ENCODE measurements at places on chromosomes 12 and 14.

GRCh38 chr12:66713984-66714383 lies 35.1 kb upstream of the GRIP1 start:
- no peak for DNase-seq
- H3K36me3 ChIP-seq: no peaks in the 10 kb centered on the region
- H3K4me3 ChIP-seq: no peak overlapping the region

DNA sequence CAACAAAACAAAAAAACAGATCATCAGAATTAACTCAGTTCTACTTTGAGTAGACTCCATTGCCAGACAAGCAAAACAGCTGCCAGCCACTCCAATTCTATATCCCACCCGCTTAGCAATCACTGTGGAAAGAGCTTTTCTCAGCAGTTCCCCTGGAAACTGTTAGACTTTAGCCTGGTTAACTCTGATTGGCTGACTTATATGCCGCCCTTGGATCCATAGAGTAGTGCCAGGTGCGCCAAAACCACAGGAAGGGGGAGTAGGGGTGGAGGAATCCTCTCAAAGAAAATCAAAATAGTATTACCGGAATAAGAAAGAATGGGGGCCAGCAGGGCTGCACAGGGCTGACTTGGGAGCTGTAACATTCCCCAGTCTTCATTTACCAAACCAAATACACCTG lies 5.4 kb upstream of the EML5 start:
- peaks cover 4% of the 10 kb centered on the region for H3K4me1 ChIP-seq
- no peaks in the 10 kb centered on the region for H3K27me3 ChIP-seq
- no peak overlapping the region for H3K27ac ChIP-seq
- no peak overlapping the region for H3K4me3 ChIP-seq

GRCh38 chr12:127383281-127383680 lies 883.7 kb upstream of the TMEM132C start:
- no peak for DNase-seq
- H3K36me3 ChIP-seq: no peaks in the 10 kb centered on the region
- no peaks in the 10 kb centered on the region for H3K27me3 ChIP-seq
- H3K4me1 ChIP-seq: peaks cover 6% of the 10 kb centered on the region
- H3K27ac ChIP-seq: no peak overlapping the region

- H3K27me3 ChIP-seq: peaks cover 2% of the 10 kb centered on the region
- peaks cover 18% of the 10 kb centered on the region for H3K4me1 ChIP-seq
- peak overlapping the region; percentile 45 for H3K4me3 ChIP-seq
- DNase-seq: no peak
Observed at GRCh38 chr14:93232159-93232558, 25.1 kb downstream of the UBR7 start.

DNA sequence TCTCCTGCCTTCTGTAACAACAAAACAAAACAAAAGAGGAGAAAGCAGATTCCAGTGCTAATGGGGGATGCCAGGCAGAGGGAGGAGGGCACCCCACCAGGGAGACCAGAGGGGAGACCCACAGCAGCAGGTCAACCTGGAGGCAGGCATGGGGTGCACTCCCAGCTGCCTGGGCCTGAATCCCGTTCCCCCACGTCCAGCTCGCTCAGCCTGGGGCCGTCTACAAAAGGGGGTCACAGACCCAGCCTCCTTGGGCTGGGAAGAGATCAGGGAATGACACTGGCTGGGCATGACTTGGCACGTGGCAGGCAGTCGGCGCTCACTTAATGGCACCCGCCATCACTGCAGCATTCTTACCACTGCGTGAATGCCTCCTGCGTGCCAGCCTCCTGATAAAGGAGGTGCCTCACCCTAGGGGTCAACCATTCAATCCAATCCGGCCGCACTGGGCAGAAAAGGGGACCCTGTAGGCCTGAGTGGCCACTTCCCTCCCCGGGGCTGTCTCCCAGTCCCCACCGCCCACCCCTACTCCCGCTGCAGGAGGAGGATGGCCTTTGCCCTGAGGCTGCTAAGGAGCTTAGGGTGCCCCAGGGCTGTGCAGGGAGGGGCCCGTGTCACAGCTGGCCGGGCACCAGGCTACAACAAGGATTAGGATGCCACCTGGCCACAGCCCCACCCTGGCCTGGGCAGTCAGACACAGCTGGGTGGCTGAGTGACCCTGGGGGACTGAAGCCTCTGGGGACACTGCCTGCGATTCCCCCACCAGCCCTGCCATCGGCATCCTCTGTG lies 87.5 kb downstream of the NCOR2 start:
- no peak for DNase-seq
- peak overlapping the region; percentile 2 for H3K27ac ChIP-seq
- peaks cover 43% of the 10 kb centered on the region for H3K4me1 ChIP-seq
- peaks cover 82% of the 10 kb centered on the region for H3K36me3 ChIP-seq
- no peak overlapping the region for H3K4me3 ChIP-seq

GRCh38 chr14:72026536-72026935 lies 94.3 kb downstream of the RGS6 start:
- no peak for DNase-seq
- no peaks in the 10 kb centered on the region for H3K4me1 ChIP-seq
- H3K36me3 ChIP-seq: no peaks in the 10 kb centered on the region

DNA sequence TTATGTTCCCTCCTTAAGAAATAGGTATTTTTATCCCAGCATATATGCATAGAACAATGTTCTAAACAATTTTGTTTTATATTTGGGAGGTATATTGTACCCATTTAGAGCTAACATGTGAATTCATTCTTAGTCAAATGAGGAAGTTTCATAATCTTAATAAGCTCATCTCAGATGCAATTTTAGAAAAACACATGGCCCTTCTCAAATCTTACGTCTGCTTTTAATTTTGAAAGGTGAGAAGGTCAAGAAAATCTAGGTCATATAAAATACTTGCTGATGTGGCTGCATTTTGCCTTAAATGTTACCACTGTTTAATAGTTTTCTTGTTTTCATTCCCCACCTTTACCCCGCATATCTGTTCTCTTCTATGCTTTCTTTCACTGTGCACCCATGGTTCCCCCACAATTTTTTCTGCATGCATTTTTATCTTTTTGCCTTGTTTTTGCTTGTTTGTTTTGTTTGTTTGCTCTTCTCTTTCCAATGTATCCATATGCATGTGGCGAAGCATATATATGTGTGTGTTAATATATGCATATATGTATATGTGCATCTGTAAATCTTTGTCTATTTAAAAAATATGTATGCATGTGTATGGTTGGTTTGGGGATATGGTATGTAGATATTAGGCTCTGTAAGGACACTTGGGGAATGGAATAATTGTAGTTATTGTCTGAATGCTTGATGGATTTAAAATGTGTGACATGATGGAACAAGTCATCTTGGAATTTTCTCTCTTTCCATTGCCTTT lies 317.1 kb downstream of the BCAT1 start:
- H3K27ac ChIP-seq: no peak overlapping the region
- no peaks in the 10 kb centered on the region for H3K4me1 ChIP-seq
- H3K36me3 ChIP-seq: no peaks in the 10 kb centered on the region
- no peak overlapping the region for H3K4me3 ChIP-seq
- no peaks in the 10 kb centered on the region for H3K27me3 ChIP-seq

DNA sequence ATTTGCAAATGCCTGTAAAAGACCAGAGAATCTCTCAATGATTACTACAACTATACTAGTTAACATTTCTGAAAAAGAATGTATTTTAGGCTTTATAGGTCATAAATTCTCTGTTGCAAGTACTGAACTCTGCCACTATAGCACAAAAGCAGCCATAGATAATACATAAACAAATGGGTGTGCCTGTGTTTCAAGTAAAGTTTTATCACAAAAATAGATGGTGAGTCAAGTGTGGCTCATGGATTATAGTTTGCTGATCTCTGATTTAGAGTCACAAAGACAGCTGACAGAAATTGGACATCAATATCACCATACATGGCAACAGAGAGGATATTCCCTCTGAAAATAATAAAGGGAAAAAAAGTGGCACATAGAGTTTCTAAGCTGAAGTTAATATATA lies 68.1 kb downstream of the FSCB start:
- no peaks in the 10 kb centered on the region for H3K36me3 ChIP-seq
- H3K4me3 ChIP-seq: no peak overlapping the region
- H3K4me1 ChIP-seq: no peaks in the 10 kb centered on the region
- DNase-seq: no peak

- peak; percentile 66 for DNase-seq
- H3K36me3 ChIP-seq: peaks cover 38% of the 10 kb centered on the region
- H3K4me1 ChIP-seq: peaks cover 32% of the 10 kb centered on the region
Observed at GRCh38 chr12:121773011-121773777, 20.3 kb downstream of the RHOF start.

GRCh38 chr14:72560331-72560730 lies 333.6 kb downstream of the DPF3 start:
- no peaks in the 10 kb centered on the region for H3K36me3 ChIP-seq
- DNase-seq: no peak
- no peaks in the 10 kb centered on the region for H3K27me3 ChIP-seq
- no peak overlapping the region for H3K4me3 ChIP-seq
- H3K27ac ChIP-seq: no peak overlapping the region

DNA sequence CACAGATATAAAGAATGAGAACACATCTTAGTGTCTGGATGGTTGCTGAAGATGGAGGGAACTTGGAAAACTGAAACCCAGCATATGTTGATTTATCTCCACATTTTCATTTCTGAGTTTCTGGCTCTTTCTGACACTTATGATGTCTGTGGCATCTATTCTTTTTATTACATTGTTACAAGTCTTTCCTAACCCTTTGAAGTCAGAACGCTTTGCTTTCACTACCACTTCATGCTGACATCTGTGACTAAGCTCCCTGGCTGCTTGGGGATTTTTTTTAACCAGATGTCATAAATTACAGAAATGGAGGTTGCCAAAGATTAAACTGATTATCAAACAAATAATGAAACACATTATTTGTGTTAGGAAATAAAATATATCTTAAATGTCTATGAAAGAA lies 188.7 kb downstream of the KITLG start:
- no peak overlapping the region for H3K27ac ChIP-seq
- no peaks in the 10 kb centered on the region for H3K4me1 ChIP-seq
- H3K27me3 ChIP-seq: no peaks in the 10 kb centered on the region
- H3K36me3 ChIP-seq: no peaks in the 10 kb centered on the region
- H3K4me3 ChIP-seq: no peak overlapping the region
- DNase-seq: no peak

DNA sequence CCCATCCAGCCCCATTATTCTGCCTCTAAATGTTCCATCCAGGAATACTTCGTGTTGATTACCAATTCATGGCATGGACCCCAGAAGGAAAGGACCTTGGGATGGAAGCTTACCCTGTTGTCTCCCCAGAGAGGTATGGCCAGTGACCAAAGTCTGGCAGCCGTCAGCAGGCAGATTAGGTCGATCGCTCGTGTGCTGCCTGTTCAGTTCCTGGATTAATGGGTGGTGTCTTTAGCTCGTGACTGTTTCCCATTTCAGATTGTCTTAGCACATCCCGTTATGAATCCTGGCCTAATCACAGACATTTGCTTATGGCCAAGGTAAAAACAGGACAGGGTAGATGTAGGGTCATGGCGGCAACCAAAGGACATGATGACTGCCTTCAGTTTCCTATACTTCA lies 122.9 kb upstream of the NTF3 start:
- no peaks in the 10 kb centered on the region for H3K36me3 ChIP-seq
- no peak overlapping the region for H3K27ac ChIP-seq
- H3K4me3 ChIP-seq: no peak overlapping the region
- DNase-seq: no peak

GRCh38 chr12:113914806-113915205 lies 51.3 kb downstream of the RBM19 start:
- H3K27ac ChIP-seq: no peak overlapping the region
- no peak for DNase-seq
- no peak overlapping the region for H3K4me3 ChIP-seq

GRCh38 chr12:112473056-112473455 lies 54.3 kb downstream of the PTPN11 start:
- H3K27ac ChIP-seq: no peak overlapping the region
- H3K4me1 ChIP-seq: no peaks in the 10 kb centered on the region
- no peak overlapping the region for H3K4me3 ChIP-seq
- peaks cover 25% of the 10 kb centered on the region for H3K36me3 ChIP-seq

GRCh38 chr12:3046441-3047200 lies 30.6 kb upstream of the TSPAN9 start:
- no peaks in the 10 kb centered on the region for H3K27me3 ChIP-seq
- H3K4me1 ChIP-seq: peaks cover 7% of the 10 kb centered on the region
- H3K36me3 ChIP-seq: no peaks in the 10 kb centered on the region
- no peak for DNase-seq
- no peak overlapping the region for H3K27ac ChIP-seq

GRCh38 chr14:94348836-94349235 lies 25.7 kb upstream of the SERPINA6 start:
- H3K27ac ChIP-seq: no peak overlapping the region
- no peaks in the 10 kb centered on the region for H3K4me1 ChIP-seq
- H3K27me3 ChIP-seq: no peaks in the 10 kb centered on the region
- no peak overlapping the region for H3K4me3 ChIP-seq
- H3K36me3 ChIP-seq: no peaks in the 10 kb centered on the region

- peaks cover 9% of the 10 kb centered on the region for H3K36me3 ChIP-seq
- H3K4me1 ChIP-seq: no peaks in the 10 kb centered on the region
- peak; percentile 85 for DNase-seq
- no peak overlapping the region for H3K27ac ChIP-seq
Observed at GRCh38 chr14:20327005-20327869, 5.8 kb downstream of the CCNB1IP1 start.

- H3K4me3 ChIP-seq: no peak overlapping the region
- DNase-seq: no peak
- no peak overlapping the region for H3K27ac ChIP-seq
- H3K36me3 ChIP-seq: no peaks in the 10 kb centered on the region
Observed at GRCh38 chr14:60686865-60687264, 37.3 kb downstream of the SIX4 start.

DNA sequence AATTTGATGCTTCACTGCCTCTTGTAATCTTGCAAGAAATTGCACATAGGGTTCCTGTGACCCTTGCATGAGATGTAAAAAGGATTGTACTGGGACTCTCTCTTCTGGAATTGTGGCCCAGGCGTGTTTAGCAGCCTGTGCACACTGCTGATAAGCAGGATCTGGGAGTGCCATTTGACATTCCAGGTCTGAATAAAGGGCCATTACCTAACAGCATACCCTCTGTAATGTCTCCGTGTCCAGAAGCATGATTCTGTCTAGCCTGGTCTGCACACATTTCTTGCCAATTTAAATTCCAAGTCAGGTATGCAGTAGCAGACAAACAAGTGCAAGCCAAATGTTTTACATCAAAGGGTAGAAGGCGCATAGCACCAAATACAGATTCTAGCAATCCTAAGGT lies 18.1 kb upstream of the MAPKAPK5 start:
- DNase-seq: no peak
- H3K4me1 ChIP-seq: no peaks in the 10 kb centered on the region
- no peak overlapping the region for H3K4me3 ChIP-seq
- H3K36me3 ChIP-seq: no peaks in the 10 kb centered on the region

DNA sequence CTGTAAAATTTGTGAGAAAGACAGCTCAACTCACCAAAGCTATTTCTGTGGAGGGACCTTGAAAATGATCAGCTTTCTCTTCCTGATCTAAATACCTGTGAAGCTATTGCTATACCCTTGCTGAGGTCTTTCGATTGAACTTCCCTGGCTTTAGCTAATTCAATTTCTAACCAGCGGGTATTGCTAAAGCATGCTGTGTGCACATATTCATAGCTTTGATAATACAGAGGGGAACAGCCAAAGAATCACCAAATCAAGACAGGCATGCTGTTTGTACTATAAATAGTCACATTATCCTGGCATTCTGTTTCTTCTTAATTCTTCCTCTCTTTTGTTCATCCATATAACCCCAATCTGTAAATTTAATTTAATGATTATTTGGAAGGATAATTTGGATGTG lies 233.0 kb downstream of the LRFN5 start:
- no peak for DNase-seq
- no peak overlapping the region for H3K27ac ChIP-seq
- no peaks in the 10 kb centered on the region for H3K36me3 ChIP-seq

GRCh38 chr12:6820166-6820565 lies 1.5 kb upstream of the GPR162 start:
- no peak for DNase-seq
- peaks cover 19% of the 10 kb centered on the region for H3K36me3 ChIP-seq
- H3K27ac ChIP-seq: peak overlapping the region; percentile 89
- H3K27me3 ChIP-seq: no peaks in the 10 kb centered on the region
- H3K4me3 ChIP-seq: no peak overlapping the region
